T-helper 9 cell (primary cell): ENCODE measurements at places on chromosomes 5 and 9.

DNA sequence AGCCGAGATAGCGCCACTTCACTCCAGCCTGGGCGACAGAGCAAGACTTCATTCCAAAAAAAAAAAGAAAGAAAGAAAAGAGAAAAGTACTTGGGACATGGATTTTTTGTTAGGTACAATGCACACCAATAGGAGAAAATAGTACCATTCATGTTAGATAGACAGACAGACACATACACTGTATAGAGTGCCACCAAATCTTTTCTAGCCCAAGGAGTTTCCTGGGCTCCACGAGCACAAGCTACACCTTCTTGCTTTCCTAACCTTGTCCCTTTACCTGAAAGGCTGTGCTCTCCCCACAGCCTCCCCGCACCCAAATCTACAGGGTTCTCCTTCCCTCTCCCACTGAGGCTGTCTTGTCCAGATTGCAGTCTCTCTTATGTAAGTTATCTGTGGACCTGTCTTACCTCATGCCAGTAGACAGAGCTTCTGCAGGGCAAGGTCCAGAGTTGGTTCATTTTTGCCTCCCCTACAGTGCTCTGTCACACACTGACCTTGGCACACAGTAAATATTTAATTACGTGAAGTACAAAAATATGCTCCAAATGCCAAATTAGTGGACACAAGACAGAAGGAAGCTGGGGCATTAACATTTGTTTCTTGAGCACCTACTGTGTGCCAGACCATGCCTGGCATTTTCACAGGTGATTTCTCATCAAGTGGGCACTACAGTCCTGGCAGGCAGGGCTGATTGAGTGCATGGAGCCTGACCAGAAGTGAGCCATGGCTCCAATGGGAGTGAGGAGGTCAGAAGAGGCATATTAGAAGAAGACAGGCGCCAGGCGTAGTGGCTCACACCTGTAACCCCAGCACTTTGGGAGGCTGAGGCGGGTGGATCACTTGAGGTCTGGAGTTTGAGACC, 5.9 kb downstream of the ALAD start:
- no peak for DNase-seq

DNA sequence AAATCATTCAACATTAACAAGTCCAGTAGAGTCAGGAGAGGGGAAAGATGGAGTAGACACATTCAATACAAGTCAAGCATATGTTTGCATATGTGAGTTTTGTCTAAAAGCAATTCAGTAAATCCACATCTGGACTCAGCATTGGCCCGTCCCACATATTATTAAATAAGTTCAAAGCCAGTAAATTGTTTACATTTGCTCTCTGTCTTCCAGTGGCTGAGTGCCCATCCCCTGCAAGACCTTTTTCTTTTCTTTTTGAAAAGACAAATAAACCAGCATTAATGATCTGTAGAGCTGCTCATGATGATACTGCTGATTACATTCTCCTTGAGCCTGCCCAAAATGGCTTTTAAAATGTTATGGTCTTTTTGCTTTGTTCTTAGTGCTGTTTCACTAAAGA, 71.1 kb downstream of the TNC start:
- DNase-seq = no peak

GRCh38 chr5:126987271-126987899, 43.0 kb downstream of the MARCHF3 start:
- no peak for DNase-seq

DNA sequence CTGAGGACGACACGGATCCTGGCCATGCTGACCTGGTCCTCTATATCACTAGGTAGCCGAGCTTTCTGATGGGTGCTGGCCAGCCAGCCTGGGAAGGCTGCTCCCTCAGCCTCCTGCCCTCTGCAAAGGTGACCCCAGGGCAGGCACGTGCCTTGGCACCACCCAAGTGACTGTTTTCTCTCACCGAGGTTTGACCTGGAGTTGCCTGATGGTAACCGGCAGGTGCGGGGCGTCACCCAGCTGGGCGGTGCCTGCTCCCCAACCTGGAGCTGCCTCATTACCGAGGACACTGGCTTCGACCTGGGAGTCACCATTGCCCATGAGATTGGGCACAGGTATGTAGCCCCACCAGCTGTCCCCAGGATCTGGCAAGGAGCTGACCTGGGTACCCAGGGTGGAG, 3.8 kb downstream of the ADAMTS13 start:
- no peak for DNase-seq

GRCh38 chr9:70259512-70259802, 679 bp downstream of the SMC5 start:
- no peak for DNase-seq

DNA sequence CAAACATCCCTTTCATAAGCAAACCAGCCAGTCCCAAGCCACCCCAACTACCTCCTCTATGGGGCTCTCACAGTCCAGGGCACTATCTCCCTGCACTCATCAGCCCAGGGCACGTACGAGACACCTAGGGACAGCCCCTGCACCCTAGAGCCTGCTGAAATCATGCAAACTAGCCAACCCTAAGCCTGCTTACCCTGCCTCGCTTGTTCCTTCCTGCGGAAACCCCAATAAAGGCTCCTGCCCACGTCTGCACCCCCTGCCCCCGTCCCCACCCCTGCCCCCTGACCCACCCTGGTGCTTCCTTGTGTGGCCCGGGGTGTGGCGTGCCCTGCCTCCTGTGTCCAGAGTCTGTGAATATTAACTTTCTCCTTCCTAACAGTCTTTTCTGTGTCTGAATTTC, 135.9 kb downstream of the GADD45G start:
- DNase-seq = peak; percentile 14

DNA sequence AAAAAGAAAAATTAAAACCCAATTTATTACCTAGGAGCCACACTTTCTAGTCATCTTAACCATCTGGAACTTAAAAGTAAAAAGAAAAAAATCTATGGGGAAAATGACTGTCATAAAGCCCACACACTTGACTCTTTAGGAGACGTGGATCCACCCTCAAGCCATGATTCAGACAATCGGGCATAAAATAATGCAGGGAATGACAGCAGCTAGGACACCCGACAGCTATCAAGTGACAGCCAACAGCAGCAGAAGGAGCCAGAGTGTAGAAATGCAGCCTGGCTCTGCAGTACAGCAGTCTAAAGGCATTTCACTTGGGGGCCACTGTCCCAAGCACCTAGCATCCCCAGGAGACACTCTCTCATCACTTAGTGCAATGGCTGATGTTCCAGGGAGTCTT, 226.9 kb downstream of the CAAP1 start:
- no peak for DNase-seq

- DNase-seq = no peak
These were observed 44.3 kb downstream of the GLRA1 start for GRCh38 chr5:151880324-151880723.

- no peak for DNase-seq
These were observed 120.4 kb downstream of the RAPGEF6 start for GRCh38 chr5:131514316-131515283.

DNA sequence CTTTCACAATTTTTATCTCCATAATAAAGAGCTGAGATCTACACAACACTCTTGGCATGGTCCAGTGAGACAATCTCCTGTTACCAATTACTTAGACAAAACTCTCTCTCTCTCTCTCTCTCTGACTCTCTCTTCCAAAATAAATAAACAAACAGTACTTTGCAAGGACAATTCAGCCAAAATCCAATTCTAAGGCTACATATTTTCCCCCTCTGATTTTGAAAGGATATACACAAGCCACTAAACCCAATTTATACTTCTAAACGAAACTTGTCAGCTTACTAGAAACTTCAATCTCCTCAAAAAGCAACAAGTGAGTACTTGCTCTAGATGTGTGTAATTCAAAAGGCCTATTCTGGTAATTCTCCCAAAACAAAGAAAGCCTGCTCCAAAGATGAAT, 26.3 kb upstream of the TNPO1 start:
- DNase-seq = no peak

DNA sequence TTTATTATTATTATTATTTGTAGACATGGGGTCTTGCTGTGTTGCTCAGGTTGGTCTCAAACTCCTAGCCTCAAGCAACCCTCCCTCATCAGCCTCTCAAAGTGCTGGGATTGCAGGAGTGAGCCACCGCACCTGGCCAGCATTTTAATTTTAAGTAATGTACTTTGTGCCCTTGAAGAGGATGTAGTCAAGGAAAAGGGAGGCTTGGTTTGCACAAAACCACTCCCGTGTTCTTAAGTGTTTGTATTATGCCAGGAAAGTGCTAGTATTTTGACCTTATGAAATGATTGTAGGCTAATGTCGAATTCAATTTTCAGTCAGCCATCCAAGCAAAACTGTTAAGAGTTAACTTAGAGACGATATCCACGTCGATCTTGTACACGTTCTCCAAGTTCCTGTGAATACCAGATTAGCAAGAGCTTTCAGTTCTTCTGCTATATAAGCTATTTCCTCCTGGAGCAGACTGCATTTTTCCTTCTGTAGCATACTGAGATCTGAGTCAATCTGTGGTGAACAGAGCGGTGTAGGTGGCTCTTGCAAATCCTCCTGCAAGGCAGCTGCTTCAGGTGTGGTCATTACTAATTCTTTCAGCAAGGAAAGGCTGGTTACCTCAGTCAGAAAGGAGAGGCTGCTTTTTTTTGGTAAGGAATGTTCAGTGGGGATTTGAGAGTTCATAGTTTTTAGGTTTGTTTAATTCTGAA, 23.7 kb downstream of the CCDC171 start:
- DNase-seq = no peak
